ENCODE measurements at places on chromosomes 3 and 15.

GRCh38 chr3:146200461-146201220, 39.7 kb upstream of the PLOD2 start:
- DNase-seq = no peak

DNA sequence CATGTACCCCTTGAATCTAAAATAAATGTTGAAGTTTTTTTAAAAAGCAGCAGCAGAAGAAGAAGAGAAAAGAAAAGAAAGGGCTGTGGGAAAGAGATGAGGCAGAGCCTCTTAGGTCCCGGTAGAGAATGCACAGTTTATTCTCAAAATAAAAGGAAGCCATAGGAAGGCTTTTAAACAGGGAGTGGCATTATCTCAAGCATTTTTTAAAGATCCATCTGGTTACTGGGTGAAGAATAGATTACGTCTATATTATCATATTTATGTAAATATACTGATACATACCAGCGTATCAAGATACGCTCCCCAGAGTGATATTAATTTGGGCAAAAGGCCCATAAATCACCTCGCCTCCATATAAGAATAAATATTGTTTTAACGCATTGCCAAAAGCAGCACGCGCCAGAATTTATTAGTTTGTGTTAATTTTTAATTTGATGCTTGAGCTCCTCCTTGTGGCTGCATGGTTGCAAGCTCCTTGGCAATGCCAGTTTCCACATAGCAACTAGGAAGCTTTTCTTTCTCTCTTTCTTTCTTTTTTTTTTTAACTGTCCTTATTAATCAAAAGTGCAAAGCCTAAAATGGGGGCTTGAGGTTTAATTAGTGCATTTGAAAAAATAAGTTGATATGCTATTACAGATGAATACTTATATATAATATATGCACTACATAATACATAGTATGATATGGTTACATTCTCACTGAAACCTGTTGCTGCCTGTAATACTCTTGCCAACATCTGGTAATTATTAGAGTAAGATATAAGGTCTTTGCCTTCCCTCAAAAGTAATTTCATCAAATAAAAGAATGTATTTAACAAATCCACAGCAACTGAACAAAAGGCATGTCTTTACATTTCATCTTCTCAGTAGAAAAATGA, 242.8 kb upstream of the UBE2E2 start:
- DNase-seq = peak; percentile 22

GRCh38 chr3:196654006-196654734, 14.7 kb downstream of the NRROS start:
- DNase-seq = no peak

DNA sequence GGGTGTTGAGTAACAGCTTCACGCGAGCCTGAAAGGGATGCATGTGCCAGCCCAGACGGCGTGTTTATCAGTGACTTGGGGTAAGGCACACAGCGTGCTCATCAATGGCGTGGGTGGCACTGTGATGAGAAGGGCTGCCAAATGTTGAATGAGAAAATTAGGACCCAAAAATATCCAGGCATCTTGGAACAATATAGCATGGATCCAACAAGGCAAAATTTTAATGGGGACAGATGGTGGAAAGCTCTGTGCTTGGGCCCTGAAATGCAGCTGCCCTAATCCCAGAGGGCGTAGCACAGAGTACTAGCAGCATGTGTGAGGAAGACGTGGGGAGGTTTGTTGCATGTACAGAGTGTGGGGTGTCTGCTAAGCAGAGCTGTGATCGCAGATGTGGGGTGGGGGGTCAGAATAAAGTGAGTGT, 48.9 kb downstream of the SSUH2 start:
- no peak for DNase-seq

- no peak for DNase-seq
Observed at GRCh38 chr15:101210058-101210457, 41.8 kb downstream of the CHSY1 start.

GRCh38 chr3:160830796-160831195, 74.8 kb downstream of the PPM1L start:
- DNase-seq = no peak

DNA sequence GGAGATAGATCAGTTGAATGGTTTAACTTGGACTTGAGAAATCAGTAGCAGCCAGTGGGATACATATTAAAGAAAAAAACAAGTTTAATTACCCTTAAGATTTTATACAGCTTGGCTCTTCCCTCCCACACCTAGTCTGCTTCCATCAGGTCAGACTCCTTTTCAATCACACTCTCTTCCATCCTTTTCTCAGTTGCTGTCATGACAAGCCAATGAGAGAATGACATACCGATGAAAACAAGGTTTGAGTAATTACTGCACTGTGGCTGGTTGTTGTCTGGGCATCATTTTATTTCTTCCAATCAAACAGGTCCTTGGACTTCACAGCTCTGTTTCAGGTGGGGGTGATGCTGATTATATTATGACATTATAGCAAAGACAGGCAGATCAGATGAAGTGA, 424.6 kb downstream of the ZBTB20 start:
- DNase-seq = no peak

DNA sequence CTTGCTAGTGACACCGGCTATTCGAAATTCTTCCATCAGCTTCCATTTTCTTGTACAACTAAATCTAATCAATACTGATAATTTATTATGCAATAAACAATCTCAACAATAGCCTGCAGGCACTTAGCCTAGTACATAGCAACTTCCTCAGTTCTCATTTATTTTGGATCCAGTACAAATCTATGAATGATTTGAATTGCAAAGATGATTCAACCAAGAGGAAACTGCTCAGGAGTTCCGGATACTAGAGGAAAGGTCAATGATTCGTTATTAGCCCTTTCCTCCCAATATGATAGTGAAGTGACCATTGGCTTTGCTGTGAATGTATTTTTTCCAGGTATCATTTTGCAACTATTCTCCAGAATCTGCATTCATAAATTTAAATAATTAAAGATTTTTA, 827.0 kb downstream of the CADM2 start:
- DNase-seq = no peak

GRCh38 chr3:179333084-179333483, 10.3 kb downstream of the ZNF639 start:
- DNase-seq = no peak

DNA sequence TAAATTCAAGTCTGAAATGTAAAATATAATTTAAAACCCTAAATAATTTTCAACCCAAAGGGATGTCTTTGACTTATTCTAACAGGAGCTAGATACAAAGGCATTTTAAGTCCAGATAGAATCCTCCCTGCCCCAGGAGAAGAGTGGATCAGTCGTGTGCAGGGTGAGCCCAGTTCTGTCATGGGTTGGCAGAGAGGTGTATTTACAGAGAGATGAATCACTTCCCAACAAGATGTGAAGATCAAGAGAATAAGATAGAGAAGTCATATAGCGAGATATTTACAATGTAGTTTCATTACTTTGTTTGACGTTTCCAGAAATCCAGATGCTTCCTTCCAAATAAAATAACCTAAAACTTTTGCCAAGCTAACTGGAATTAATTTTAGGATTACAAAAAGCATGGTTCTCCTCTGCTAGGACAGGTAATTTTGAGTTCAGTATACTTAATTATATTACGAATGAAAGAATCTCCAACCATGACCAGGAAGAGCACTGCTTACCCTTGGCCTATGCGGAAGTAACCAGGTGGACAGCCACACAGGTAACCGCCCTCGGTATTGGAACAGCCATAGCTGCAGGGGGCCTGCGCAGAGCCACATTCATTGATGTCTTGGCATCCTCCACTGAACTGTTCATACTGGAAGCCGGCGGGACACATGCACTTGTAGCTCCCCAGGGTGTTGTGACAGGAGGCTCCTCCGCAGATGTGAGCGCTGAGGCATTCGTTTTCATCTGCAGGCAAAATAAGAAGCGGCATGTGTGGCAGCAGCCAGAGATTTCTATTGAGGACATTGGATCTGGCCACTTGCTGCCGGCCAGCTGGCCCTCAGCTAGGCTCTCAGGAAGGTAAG, 84.0 kb downstream of the DUT start:
- no peak for DNase-seq

GRCh38 chr3:42012383-42012934, 50.6 kb upstream of the ULK4 start:
- DNase-seq = no peak

DNA sequence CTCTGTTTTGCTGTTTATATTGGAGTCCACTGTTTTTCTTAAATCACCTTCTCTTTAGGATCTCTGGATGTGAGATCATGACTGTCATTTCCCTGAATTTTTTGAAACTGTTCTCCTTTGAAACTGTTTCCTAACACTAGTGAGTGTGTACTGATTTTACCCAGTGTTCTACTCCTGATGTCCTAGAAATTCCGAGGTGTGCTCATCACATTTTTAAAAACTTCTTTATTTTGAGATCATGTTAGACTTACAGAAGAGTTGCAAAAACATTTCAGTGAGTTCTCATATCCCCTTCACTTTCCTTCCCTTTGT, 292.6 kb downstream of the NFKBIZ start:
- DNase-seq = no peak

DNA sequence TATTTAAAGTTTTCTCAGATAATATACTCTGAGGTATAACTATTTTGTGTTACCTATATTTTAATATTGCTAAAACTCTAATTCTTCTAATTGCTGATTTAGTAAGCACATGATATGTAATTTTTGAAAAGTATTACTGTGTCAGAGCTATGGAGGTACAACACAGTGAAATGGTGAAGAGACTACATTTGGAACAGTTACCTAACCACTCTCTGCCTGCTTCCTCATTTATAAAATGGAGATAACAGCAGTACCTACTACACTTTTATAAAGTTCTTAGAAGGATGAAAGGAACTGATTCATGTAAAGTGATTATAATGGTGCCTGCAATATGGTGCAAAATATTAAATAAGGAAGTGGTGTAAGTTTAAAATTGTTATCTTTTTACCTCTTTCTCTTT, 16.3 kb upstream of the NEK10 start:
- DNase-seq = no peak

DNA sequence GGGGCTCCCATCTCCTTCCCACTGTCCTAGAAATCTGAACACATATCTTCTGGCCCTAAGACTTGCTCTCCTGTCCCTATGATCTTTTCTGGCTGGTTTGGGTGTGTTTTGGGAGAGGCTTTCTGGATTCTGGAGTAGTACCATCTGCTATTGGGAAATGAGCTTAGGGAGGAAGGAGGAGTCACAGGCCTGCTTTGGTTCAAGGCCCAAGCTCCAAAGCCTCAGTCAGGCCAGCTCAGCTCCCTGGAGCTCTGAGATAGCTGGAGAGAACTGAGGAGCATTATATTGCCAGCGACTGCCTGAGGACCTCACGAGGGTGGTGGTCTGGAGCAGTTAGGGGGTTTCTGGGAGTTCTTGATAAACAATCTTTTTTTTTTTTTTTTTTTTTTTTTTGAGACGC, 18.7 kb downstream of the RASGRF1 start:
- DNase-seq = no peak

DNA sequence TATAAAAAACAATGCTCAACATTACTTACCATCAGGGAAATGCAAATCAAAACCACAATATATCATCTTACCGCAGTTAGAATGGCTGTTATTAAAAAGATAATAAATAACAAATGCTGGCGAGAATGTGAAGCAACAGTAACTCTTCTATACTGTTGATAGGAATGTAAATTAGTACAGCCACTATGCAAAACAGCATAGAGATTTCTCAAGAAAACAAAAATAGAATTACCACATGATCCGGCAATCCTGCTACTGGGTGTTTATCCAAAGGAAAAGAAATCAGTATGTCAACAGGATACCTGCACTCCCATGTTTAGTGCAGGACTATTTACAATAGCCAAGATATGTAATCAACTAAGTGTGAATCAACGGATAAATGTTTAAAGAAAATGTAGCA, 48.1 kb downstream of the ADAM10 start:
- no peak for DNase-seq

- DNase-seq = no peak
Observed at GRCh38 chr3:150454085-150454484, 46.0 kb downstream of the TSC22D2 start.

- DNase-seq = no peak
Observed at GRCh38 chr3:1855841-1856240, 242.8 kb upstream of the CNTN4 start.

GRCh38 chr3:156577736-156578135, 22.8 kb upstream of the SSR3 start:
- DNase-seq = no peak

DNA sequence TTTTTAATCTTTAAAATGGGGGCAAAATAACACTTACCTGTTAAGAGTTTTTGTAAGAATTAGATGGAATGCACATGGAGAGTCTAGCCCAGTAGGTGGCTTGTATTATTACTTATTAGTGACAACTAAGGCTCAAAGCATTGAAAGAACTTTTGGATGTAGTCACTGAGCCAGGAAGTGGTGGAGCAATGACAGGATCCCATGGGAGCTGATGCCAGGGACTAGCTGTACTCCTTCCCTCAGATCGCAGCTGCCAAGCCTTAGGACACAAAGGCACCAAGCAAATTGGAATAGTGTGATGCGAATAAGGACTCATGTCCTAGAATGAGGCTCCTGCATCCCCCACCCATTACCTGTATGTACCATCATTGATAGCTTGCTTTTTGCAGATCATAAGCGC, 370.4 kb upstream of the RGMA start:
- DNase-seq = no peak

DNA sequence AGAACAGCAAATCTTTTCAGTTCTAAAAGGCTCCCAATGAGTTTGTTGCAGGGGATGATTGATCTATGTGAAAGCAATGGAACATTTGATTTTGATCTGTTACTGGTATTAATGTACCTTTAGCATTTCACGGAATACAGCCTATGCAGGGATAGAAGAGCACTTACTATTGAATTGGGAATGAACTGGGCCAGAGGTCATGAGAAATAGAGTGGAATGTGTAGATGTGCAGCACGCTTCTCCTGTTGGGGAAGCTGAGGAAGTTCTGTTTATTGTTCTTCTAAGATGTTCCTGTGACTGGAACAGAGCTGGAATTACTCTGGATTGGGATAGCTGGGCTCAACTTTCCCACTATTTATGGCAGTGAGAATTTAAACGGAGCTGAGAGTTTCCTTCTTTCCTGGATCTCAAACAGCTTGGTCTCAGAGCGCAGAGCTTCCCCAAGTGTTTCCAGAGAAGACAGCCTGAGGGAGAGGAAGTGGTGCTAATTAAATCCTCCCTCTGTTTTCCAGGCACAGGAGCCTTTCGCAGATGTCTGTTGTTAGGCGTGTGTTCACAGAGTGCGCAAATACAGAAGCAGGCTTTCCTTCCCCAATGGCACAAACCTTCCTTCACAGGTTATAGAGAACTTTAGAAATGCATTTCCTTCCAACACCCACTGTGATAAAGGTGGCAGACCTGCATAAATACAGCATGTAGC, 32.5 kb downstream of the TPRG1 start:
- peak; percentile 12 for DNase-seq

DNA sequence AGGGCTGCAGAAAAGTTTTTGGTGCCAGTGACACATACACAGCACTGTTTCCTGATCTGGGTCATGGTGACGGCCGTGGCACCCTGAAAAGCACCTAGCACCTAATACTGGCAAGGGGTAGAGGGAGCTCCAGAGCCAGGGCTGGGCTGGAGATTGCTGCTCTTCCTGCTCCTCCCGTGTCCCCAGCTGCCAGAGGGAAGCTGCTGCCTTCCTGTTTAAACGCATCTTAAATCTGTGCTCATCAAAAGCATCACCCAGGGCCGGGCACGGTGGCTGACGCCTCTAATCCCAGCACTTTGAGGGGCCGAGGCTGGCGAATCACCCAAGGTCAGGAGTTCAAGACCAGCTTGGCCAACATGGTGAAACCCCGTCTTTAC, 156.7 kb upstream of the MEF2A start:
- DNase-seq = peak; percentile 39

- no peak for DNase-seq
Observed at GRCh38 chr3:99211309-99211708, 309.8 kb upstream of the DCBLD2 start.

Measured in endothelial cell (in vitro differentiated cells).